Activated naive CD4-positive, alpha-beta T cell treated with anti-CD3 and anti-CD28 coated beads, Interleukin-2, amount 50 U/mL, for 16 hours (primary cell): ENCODE measurements at places on chromosomes 11 and 22.

- no peak for DNase-seq
These were observed 18.2 kb upstream of the CCDC34 start for GRCh38 chr11:27381238-27381666.

DNA sequence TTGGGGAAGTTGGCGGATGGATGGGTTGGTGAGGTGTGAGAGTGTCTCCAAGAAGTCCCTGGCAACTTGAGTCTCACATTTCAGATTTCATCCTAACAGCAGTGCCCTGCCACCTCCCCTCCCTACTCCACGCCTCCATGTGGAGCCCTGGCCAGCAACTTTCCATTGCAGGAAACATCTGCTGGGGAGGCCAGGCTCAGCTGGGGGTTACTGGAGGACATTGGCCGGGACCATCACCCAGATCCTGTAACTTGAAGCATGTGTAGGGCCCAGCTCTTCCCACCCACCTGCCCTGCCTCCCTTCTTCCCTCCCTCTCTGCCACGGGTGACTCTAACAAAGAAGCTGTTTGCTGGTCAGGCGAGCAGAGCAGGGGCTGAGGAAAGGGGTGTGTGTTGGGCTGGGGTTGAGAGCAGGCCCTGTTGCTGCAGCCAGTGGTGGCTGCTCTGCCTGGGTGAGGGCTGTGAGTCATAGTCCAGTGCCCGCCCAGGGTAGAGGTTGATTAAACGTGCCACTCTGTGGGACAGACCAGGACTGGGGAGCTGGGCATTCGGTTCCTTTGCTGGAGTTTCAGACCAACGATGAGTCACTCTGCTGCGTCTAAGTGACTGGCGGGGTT, 64.0 kb downstream of the SCN3B start:
- DNase-seq: no peak

GRCh38 chr22:50313021-50313420, 5.6 kb upstream of the PLXNB2 start:
- no peak for DNase-seq

DNA sequence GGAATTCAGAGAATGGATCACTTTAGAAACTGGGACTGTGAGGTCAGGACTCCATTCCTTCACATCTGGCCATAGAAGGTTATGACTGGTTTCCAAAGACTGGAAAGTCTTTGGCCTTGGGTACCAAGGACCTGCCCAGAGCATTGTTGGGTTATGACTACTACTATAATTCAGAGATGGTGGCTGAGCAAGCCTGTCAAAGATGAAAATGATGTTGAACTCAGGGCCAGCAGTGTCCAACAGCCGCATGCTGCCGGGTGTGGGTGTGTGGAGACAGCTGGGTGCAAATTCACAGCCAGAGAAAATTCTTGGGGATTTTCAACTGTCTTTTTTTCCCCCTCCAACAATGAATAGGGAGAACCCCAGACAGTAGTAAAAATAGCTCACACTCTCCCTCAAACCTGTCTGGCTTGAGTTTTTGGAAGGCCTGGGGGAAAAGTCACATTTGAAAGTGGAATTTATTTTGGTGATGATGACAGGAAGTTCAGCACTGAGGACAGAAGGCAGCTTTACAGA, 166.8 kb upstream of the NCAM1 start:
- DNase-seq: no peak

DNA sequence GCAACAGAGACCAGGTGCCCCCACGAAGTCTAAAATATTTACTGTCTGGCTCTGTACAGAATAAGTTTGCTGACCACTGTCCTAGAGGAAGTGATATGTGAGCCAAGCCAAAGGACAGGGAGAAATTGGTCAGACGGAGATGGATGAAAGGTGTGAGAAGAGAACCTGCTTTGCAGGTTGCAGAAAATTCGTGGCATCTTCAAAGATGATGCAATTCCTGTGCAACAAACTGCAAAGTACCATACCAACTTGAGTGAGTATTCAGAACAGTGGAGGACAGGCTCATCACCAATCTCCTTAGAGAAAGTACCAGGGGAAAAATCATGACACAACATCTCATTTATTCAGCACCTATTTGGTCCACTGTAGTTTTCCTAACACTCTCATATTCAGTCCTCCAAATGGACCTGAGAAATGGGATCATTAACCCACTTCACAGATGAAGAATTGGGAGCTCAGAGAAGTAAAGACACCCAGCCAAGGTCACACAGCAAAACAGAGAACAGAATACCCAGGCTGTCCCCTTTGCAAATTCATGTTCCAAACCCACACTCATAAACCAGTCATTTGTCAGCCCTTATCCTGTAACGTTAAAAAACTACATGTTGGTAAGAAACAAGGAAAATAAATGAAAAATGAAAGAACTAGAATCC, 536.8 kb downstream of the MIAT start:
- no peak for DNase-seq

DNA sequence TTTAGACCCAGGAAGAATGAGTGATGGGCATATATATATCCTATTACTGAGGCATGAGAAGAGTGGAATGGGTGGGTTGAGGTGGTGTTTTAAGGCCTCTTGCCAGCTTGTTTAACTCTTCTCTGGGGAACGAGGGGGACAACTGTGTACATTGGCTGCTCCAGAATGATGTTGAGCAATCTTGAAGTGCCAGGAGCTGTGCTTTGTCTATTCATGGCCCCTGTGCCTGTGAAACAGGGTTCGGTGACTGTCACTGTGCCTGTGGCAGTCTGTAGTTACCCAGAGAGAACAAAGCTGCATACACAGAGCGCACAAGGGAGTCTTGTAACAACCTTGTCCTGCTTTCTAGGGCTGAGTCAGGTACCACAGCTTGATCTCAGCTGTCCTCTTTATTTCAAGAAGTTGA, 11.7 kb downstream of the LIMK2 start:
- no peak for DNase-seq

- no peak for DNase-seq
These were observed 21.0 kb upstream of the TOLLIP start for GRCh38 chr11:1330473-1330872.

- no peak for DNase-seq
These were observed 60.5 kb upstream of the SLC5A12 start for GRCh38 chr11:26782220-26782965.

DNA sequence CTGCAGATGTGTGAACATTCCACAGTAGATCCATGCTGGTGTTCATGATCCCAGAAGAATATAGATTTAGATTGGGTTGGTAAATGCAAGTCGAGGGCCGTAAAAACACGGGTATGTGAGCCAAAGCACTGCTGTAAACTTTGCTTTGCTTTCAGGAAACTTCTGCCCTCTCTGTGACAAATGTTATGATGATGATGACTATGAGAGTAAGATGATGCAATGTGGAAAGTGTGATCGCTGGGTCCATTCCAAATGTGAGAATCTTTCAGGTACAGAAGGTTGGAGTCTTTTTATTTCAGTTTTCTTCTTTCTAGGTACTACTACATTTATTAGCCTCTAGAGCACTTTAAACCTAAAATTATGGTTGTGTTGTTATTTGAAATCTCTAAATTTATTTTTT, 36.2 kb upstream of the TTC36 start:
- DNase-seq: no peak

DNA sequence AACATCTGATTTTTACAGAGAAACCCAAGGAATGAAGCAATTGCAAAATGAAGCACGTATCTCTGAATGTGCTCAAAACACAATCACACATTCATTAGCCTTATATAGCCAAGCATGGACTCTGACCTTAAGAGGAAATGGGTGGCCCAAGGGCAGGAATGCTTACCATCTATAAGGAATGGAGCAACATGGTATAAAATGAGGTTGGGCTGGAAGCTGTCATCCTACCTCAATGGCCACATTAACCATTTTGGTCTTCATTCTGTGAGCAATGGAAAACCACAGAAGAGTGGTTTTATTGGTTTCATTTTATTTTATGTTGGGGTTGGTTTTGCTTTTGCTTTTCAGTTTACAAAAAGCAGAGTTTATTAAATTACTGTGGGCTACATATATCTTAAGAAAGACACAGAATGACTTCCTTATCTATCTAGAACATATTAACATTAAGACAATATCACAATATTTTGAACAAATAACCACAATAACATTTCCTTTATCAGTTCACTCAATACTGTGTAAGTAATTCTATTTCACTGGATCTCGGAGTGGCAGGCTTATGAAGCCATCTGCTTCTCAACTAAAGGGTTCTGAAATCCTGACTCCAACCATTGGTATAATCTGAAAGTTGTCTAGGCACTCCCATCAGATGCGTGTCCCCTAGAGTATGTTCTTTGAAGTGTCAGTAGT, 10.8 kb upstream of the MS4A13 start:
- no peak for DNase-seq

DNA sequence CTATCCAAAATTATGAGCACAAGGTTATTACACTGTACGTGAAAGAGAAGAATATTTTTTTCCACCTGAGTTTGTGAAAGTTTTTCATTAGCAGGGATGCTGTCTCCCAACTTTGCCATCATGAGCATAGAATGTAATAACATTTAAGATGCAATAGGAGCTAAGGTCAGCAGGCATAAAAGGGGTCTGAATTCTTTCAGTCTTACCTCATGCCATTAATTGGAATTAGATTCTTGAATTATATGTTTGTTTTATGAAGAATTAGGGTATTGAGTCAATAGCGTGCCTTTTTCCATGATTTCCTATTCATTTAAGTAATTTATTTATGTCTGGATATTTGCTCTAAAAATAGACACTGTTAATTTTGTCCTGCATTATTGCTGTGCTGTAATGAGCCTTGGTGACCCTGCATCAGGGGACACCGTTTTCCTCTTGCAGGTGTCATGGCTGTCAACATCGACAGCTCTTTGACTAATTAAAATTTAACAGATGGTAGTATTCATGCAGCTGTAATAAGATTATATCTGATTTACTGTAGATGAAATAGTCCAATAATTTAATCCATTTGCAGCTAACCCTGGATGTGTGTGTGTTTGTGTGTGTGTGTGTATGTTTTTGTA, 637.5 kb downstream of the NELL1 start:
- no peak for DNase-seq

- DNase-seq: no peak
These were observed 15.7 kb downstream of the SPTY2D1 start for GRCh38 chr11:18618342-18619025.

DNA sequence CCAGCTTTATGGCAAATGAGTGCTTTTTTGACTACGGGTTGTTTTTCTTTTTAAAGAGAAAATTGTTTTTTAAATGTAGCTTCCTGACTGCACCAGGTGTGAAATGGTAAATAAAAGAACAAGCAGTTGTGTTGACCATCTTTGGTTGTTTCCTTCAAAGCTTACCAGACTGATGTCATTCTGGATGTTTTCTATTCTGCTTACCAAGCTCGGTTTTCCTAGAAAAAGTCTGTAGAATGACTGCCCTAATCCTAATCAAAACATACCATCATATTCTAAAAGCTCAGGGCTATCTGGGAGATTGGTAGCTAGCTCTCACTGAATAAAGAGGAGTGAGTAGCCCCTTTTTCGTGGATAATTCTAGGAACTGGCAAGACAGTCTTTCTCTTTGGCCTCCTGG, 77.7 kb downstream of the GAB2 start:
- no peak for DNase-seq

GRCh38 chr11:135074397-135074998, 662.5 kb upstream of the B3GAT1 start:
- no peak for DNase-seq

GRCh38 chr22:45455212-45455611, 41.7 kb downstream of the RIBC2 start:
- no peak for DNase-seq

DNA sequence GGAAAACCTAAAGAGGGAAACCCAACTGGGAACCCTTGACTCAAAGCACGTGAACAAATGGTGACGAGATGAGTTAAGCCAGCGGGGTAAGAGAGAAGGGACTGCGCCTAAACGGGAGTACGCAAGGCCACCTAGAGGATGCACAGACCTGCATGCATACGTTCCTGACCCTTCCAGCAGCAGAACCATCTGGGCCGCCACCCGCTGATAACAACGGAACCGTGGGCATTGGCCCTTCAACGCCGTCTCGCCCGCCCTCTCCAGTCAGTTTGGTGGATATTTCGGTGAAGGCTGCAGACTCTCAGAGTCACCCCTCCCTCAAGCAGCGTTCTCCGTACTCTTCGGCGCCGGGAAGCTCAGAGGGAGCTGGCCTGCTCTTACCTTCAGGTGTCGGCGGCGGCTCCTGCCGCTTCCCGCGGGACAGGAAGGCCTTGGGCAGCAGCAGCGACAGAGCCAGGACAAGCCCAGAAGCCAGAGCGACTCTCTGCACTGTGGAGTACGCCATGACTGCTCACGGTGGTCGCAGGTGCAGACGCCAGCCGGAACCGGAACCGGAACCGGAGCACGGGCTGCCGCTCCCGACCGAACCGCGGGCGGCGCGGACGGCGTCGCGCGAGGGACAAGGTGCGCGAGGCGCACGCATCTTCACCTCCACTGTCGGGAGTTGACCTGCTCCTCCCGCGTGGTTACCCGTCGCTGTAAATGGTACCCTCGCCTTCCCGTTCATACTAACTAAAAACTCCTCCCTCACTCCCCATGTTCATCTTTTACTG, at the start of gene RIC3:
Gene RIC3 (minus strand): TSS at position 541 of the 773 bp plus-strand sequence. CDS start 36 bp downstream, at position 505.
- peak; percentile 69 for DNase-seq

DNA sequence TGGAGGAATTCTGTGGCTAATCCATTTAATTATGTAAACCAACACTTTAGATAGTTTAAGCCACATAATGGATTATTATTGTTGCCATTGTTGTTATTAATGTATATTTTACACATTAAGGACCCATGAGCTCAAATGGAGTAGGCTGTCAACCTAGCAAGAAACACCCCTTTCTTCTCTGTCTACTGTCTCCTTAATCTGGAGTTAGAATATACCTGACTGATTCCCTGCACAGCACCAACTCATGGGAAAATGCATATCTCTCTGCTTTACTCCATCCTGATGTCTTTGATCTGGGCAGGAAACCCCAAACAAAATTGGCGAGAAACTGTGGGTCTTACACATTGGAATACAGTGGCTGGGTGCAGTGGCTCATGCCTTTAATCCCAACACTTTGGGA, 24.0 kb upstream of the ME3 start:
- no peak for DNase-seq

DNA sequence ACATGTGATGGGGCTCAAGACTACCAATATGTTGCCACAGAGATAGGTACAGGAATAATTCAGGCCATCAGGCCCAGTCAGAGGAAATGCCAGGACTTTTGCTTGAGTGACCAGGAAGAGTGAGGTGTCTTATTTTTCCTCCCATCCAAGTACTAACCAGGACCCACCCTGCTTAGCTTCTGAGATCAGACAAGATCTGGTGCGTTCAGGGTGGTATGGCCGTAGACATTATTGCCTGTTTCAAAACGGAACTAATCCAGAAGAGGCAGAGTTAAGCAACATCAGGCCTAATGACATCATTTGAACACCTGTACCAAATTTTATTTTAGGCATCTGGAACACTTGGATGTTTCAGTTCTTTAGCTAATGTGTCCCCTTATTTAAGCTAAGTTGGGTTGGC, 205.5 kb upstream of the POU2AF2 start:
- DNase-seq: no peak

DNA sequence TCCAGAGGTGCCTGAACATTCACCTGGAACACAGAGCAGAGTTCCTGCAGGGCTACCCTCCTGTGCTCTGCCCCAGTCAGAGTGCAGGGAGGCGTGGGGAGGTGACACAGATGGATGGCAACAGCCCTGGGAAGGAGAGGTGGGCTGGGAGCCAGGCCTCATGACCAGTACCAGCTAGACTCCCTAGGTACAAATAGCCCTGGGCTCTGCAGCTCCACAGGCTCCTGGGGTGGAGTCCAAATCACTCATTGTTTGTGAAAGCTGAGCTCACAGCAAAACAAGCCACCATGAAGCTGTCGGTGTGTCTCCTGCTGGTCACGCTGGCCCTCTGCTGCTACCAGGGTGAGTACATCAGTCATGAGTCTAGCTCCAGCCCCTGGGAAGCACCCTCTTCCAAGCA, at the start of gene SCGB1D2:
Gene SCGB1D2 (plus strand): TSS at position 219 of the 400 bp plus-strand sequence. CDS start 69 bp downstream, at position 288.
- no peak for DNase-seq

- DNase-seq: no peak
These were observed at the start of gene PRDM11 for GRCh38 chr11:45146072-45147016. TSS of gene PRDM11 (plus strand) at chr11:45146639. CDS start at chr11:45181767, 35,128 bp downstream.
